Bronchial epithelial cell (primary cell): ENCODE measurements at places on chromosomes 7 and 10.

- no peak for DNase-seq
Measured at GRCh38 chr7:68754414-68754813, 843.9 kb upstream of the AUTS2 start.

DNA sequence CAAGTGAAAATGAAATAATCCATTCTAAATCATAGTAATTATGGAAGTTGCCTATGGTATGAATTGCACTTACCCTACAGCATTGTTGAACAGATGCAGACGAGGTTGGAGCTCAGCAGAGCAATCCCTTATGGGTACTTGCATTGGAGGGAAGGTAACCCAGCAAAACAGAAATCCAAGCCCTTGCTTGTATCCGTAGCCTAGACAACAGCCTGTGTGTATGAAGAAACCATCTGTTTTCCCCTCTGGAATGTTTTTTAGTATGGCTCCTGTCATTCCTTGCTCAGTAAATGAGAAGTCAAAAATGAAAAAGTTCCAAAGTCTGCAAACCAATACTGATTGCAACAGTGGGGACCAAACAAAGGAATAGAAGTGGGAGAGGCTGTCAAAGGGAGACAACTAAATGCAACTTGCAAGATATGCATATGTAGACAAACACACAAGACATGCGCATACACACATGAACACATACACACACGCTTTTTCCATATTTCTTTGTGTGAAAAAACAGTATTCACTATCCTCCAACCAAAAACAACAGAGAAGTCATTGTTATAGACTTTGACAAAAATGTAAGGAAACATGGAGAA lies 260.8 kb downstream of the DYNC1I1 start:
- no peak for DNase-seq

GRCh38 chr10:6170638-6171037 lies 32.1 kb upstream of the PFKFB3 start:
- no peak for DNase-seq

GRCh38 chr10:73591935-73592699 lies 975 bp upstream of the USP54 start:
- peak; percentile 75 for DNase-seq

DNA sequence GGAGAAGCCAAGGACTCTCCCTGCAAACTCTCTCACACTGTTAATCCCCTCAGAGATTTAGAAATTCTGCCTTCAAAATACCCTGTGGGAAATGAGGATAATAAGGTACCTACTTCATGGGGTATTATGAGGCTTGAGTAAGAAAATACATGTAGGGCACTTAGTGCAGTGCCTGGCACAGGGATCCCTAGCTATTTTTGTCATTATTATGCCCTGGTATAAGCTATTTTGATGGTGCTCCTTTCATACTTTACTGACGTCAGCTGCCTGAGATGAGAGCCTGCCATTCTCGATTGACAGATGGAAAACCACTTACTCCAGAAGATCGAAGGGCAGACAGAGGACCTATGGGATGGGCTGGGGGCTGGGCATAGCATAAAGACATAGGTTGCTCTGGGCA lies 30.1 kb downstream of the MKX start:
- DNase-seq = no peak

DNA sequence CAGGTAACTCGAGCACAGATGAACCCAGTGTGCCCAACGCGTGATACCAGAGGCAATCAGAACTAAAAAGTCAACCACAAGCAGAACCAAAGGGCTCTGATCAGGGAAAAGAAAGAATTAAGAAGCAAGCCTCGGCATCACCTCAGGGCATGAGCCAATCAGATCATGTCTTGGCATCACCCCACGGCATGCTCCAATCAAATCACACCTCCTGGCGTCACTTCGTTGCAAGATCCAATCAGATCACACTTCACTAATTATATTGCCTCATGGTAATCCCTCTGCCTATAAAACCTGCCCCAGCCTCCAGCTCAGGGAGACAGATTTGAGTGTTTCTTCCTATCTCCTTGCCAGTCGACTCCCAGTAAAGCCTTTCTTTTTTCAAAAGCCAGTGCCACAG lies 46.8 kb downstream of the TYW1B start:
- DNase-seq = no peak

DNA sequence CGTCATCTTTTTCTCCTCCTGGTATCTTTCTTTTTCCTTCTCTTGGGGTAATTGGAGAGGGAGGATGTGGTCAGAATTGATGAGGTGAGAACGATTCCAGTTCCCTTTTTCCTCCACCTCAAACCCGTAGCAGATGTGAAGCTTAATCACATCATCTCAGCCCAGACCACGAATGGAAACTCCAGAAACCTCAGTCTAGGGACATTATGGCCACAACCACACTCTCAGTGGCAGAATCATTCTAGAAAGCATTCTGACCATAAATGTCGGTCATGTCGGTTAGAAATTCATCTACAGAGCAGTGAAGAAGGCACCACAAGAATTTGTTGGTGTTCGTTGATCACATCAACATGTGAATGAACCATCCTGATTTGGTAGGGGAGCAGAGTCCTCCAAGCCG lies 78.7 kb downstream of the GATA3 start:
- no peak for DNase-seq
